Activated naive CD4-positive, alpha-beta T cell (primary cell): ENCODE measurements at places on chromosomes 16 and 17.
A peak's percentile ranks its signal among the peaks of the same experiment; 100 is the strongest.

GRCh38 chr17:41492771-41493170 lies 3.1 kb upstream of the KRT36 start:
- no peak for DNase-seq

DNA sequence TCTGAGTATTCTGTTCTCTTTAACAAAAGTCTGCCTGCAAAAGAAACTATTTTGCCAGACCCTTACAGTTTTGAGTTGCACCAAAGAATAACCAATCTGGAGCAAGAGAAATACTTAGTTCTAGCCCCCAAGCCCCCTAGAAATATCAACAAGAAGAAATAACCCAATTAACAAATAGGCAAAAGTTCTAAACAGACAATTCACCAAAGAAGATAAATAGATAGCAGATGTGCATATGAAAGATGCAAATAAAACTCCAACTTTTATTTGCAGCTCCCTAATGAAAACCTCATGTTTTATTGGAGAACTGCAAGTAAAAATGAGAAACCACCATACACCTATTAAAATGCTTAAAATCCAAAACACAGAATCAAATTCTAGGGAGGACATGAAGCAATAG lies 1308.0 kb downstream of the CDH11 start:
- no peak for DNase-seq

- DNase-seq, result no peak
Measured at GRCh38 chr17:49565948-49566491, 9.7 kb upstream of the NXPH3 start.

- DNase-seq, result no peak
Measured at GRCh38 chr17:31548709-31549108, 157.2 kb downstream of the RAB11FIP4 start.

GRCh38 chr16:86763819-86764218 lies 185.5 kb downstream of the FOXL1 start:
- no peak for DNase-seq

GRCh38 chr17:78449983-78450595 lies 71.6 kb downstream of the PGS1 start:
- no peak for DNase-seq

GRCh38 chr16:68367030-68367429 lies 56.2 kb downstream of the PRMT7 start:
- no peak for DNase-seq

DNA sequence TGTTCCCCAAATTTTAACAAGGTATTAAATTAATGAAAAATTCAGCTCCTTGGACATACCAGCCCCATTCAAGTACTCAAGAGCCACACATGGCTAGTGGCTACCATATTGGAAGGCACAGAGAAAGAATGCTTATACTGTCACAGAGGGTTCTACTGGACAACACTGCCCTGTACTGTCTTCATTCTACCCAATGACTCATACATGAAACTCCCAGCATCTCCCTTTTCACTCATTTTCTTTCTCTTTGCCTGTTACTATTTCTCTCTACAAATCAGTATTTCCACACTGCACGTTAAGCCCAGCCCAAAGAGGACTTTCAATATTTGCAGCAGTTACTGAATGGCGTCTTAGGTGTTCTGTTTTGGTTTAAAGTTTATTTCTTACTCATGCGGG lies 72.1 kb upstream of the RCVRN start:
- no peak for DNase-seq

DNA sequence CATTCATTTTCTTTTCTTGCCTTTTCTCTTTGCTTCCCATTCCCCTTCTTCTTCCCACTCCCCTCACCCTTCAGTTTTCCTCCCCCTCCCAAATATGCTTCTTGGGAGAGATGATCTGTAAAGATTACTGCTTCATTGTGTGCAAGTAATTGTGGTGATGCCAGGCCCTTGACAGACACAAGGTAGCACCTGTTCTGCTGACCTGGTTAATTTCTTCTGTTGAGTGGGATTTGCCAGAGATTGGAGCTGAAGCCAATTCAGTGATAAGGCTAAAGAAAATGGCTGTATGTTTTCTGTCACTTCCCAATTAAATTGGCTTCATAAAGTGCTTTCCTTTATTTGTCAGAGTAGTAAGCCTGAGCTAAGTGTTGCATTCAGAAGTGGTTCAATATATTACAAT lies 44.5 kb downstream of the AATF start:
- DNase-seq, result no peak

GRCh38 chr17:82225368-82226029 lies 3.3 kb upstream of the SLC16A3 start:
- DNase-seq, result no peak

- no peak for DNase-seq
Measured at GRCh38 chr16:82067042-82067803, 32.2 kb downstream of the HSD17B2 start.

DNA sequence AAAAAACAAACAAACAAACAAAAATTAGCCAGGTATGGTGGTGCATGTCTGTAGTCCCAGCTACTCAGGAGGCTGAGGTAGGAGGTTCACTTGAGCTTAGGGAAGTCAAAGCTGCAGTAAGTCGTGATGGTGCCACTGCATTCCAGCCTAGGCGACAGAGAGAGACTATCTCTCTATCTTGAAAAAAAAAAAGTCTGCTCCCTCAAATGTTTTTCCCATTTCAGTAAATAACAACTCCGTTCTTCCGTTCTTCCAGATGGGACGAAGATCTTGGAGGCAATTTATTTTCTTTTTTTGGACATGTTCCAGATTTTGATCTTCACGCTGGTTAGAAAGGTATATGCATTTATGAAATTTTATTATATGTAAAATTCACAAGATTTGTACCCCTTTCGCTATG lies 19.0 kb downstream of the ERAL1 start:
- DNase-seq, result no peak

- DNase-seq, result no peak
Measured at GRCh38 chr17:13619462-13619861, 17.7 kb upstream of the HS3ST3A1 start.

GRCh38 chr16:11164482-11165270 lies 91.3 kb downstream of the SOCS1 start:
- DNase-seq, result no peak

GRCh38 chr17:82615084-82616020 lies 32.9 kb downstream of the WDR45B start:
- DNase-seq, result no peak

DNA sequence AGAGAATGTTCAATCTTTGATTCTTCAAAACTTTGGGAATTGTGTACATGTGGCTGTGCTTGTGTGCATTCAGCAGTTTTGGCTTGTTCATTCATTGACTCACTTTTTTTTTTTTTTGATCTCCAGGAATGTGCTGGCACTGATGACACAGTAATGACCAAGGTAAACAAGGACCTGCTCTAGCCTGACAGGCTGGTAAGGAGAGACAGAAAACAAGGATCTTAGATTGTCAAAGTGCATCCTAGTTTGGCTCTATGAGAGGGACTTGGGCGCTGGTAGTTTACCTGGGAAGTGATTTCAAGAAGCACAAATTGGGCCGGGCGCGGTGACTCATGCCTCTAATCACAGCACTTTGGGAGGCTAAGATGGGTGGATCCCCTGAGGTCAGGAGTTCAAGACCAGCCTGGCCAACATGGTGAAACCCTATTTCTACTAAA lies 233.1 kb upstream of the WSCD1 start:
- no peak for DNase-seq

DNA sequence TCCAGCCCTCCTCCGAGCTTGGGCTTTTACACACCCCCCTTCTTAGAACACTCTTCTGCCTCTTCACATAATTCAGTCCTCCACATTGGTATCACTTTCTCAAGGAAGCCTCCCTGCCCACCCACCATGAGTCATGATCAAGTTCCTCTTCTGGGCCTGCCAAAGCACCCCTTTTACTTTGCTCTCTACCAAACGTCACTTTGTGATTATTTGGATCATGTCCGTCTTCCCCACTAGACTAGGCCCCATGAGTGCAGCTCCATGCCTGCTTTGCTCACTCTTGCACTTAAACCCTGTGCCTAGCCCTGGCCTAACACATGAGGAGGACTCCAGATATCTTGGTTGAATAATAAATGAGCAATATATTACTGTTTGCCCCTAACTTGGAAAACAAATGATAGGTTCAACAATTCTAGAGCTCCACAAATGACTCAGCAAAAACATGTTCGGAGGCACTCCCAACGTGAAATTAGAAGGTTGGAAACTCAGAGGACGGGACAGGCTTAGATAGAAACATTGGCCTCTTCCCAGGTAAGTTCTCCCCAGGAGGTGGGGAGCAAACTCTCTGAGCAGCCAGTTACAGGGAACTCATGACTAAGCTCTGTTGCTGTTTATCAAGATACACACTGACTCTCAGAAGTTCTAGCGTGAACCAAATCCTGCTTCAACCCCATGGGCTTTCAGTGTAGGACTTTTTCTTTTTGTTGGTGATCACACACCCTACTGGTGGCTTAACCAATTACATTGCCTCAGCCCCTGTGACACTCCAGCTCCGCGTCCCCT lies 28.3 kb downstream of the G6PC1 start:
- no peak for DNase-seq

DNA sequence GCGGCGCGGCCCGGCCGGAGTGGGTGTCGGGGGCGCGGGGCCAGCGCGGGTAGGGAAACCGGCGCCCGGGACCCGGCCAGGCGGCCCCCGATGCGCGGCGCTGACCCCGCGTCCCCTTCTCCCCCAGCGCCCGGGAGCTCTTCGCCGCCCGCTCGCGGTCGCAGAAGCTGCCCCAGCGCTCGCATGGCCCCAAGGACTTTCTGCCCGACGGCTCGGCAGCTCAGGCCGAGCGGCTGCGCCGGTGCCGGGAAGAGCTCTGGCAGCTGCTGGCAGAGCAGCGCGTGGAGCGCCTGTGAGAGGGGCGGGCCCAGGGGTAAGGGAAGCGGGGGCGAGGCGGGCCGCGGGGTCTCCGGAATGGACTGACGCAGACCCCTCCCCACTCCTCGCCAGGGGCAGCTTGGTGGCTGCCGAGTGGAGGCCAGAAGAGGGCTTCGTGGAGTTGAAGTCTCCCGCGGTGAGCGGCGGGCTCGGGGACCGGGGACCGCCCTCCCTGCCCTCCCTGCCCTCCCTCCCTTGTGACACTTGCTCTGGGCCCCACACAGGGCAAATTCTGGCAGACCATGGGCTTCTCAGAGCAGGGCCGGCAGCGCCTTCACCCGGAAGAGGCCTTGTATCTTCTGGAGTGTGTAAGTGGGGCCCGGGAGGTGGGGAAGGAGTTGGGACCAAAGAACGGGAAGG lies 430 bp downstream of the TSEN54 start:
- DNase-seq, result peak; percentile 32

- DNase-seq, result no peak
Measured at GRCh38 chr16:69775563-69775962, 13.4 kb downstream of the WWP2 start.

GRCh38 chr16:55508941-55509931 lies at the start of gene LPCAT2:
LPCAT2 (plus strand) TSS chr16:55509072; CDS start chr16:55509182, 110 bp downstream.
- no peak for DNase-seq

DNA sequence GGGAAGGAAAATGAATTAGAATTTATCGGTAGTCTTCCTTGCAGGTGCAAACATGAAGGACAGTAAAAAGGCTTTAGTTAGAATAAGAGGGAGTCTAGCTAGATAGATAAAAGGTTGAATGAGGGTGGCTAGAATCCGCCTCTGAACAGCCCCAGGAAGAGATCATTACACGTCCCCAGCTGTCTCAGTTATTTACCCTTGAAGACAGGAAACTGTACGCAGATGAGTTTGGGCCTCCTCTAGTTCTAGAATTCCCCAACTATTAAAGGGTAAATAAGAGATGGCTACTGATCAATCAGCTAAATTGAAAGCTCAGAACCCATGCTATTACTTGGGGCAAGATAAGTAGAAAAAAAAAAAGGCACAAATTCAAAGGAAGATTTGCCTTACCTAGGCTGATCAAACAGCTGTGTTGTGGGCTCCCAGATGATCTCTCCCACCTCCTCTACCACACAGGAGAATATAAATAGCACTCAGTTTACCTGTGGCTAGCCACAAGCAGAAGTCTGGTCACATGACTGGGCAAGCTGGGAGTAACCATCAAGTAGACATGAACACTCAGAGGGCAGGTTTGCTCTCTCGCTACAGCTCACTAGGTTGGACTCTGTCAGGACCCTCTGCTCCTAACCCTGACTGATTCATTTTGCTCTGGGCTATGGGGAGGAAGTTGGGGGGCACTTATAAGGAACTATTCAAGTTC lies 17.0 kb downstream of the FAM117A start:
- DNase-seq, result no peak

- DNase-seq, result no peak
Measured at GRCh38 chr17:19460700-19461099, 49.7 kb downstream of the RNF112 start.

DNA sequence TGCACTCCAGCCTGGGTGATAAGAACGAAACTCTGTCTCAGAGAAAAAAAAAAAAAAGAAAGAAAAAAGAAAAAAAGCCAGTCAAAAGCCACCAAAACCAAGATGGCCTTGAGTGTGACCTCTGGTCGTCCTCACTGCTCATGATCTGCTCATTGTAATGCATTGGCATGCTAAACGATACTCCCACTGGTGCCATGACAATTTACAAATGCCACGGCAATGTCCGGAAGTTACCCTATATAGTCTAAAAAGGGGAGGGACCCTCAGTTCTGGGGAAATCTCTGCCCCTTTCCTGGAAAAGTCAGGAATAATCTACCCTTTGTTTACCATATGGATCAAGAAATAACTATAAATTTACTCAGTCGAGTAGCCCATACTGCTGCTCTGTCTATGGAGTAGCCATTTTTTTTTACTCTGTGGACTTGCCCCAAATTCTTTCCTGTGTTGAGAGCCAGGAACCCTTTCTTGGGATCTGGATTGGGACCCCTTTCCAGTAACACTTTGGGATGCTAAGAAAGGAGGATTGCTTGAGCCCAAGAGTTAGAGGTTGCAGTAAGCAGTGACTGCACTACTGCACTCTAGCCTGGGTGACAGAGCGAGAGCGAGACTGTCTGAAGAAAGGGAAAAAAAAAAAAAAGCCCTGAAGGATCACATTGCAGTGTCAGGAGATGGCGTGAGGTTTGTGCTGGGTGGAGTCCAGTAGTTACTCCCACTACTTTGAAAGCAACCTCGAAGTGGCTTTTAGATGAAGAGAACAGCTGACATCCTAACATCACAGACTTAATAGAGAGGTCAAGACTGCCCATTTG lies 3.7 kb upstream of the TMEM231 start:
- DNase-seq, result no peak

GRCh38 chr17:173166-173911 lies 8.1 kb downstream of the DOC2B start:
- DNase-seq, result no peak

DNA sequence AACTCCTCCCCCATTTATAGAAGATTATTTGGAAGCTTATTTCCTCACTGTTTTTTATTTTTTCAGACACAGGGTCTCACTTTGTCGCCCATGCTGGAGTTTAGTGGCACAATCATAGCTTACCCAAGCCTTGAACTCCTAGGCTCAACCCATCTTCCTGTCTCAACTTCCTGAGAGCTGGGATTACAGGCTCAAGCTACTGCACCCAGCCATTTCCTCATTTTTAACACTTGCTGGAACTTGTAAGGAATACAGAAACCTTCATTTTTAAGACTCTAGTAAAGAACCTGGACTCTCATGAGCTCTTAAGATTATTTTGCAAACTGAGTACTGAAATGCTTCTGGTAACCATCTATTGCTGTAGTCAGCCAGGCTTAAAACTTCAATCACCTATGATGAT lies 29.9 kb downstream of the KANSL1 start:
- DNase-seq, result no peak

DNA sequence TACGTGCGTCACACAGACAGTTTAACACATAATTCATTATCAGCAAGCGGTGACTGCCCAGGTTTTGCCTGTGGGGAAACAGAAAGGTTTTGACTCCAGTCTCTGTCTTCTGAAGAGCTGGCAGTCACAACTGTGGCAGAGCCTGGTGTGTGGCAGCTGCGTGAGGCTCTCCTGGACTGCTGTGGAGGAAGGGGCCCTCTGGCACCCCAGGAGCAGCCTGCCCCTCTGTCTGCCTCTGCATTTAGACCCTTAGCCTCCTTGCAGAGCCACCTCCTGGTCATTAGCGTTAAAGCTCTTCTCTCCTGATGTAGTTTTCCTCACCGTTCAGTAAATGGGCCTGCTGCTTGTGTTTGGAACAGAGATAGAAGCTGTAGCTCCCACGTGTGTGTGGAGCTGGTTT lies 10.9 kb downstream of the RAB40C start:
- DNase-seq, result no peak
